ENCODE measurements at places on chromosomes 7 and 10.

DNA sequence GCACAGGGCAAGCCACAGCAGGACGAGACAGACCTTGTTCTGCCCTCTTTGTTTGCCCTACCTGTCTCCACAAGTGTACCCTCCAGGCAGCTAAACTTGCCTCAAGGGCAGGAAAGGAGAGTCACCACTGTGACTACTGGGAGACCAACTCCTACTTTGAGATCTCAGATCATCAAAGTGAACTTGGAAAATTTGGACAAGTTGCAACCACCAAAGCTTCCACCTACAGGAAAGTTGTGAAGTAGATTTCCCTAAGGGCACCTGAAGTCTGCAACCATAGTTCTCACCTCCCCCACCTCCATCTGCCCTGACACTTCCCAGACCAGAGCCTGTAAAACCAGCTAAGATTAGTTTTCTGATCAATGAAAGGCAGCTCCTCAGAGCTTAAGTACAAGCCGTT is 2.5 kb upstream of the WDR91 start:
- DNase-seq: no peak

GRCh38 chr7:7164591-7164990 is 17.8 kb upstream of the C1GALT1 start:
- DNase-seq: no peak

GRCh38 chr10:79131836-79132631 is 63.3 kb downstream of the ZMIZ1 start:
- no peak for DNase-seq

- DNase-seq: no peak
Measured at GRCh38 chr7:71854546-71855397, 557.4 kb downstream of the CALN1 start.

- DNase-seq: no peak
Measured at GRCh38 chr7:156109076-156109475, 296.8 kb upstream of the SHH start.

DNA sequence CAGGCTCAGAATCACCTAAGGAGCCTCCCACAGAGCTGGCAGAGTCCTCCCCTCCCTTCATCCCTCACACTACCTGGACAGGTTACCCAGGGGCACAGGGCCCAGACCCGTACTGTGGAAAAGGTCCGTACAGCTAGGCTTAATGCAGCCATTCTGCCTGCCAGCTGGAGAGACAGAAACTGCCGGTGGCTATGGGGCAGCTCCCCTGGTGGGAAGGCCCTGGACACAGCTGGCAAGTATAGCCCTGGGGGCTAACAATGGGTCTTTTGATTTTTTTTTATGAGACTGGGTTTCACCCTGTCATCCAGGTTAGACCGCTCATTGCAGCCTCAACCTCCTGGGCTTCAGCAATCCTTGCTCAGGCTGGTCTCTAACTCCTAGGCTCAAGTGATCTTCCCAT is 68.3 kb downstream of the GNA12 start:
- no peak for DNase-seq
